T-helper 2 cell (primary cell): ENCODE measurements at places on chromosomes 5 and 9.

GRCh38 chr5:36264202-36264760 is 22.6 kb upstream of the NADK2 start:
- no peak for DNase-seq

- no peak for DNase-seq
Measured at GRCh38 chr9:36208521-36209253, 18.0 kb downstream of the CLTA start.

- no peak for DNase-seq
Measured at GRCh38 chr5:171629628-171630349, 155.8 kb upstream of the SMIM23 start.

DNA sequence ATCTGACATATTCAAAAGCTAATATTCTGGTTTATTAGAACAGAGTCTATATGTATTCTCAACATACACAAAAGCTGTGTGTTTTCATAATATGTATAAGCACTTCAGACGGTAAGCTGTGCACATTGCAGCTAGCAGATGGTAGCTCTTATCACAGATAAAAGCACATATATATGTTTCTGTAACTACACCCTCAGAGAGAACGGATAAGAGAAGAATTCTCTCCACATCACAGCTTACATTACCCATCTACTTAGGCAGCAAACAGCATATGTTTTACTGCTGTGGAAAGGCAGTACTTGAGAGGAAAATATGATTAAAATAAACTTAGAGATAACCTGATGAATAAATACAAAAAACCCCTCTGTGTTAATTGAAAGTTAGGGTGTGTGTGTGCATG is 450.9 kb upstream of the ZNF608 start:
- DNase-seq: no peak

GRCh38 chr9:100088202-100088601 is 10.6 kb downstream of the ERP44 start:
- DNase-seq: no peak

DNA sequence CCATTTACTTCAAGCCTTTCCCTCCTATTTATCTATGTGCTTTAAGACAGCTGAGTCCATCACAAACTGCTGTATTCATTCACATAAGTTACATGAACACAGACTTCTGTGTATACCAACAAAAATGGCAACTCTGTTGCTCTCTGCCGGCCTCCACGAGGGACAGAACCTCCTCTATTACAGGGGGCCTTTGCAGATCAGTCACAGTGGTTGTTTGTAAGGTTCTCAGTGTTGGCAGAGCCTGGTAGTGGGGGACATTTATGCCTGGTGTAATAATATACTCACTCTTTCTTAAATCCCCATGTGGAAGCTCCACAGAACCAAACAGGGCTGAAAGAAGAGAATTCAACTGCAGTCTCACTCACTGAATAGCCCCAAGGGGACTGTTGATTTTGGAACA is 76.5 kb downstream of the SLC1A1 start:
- no peak for DNase-seq

DNA sequence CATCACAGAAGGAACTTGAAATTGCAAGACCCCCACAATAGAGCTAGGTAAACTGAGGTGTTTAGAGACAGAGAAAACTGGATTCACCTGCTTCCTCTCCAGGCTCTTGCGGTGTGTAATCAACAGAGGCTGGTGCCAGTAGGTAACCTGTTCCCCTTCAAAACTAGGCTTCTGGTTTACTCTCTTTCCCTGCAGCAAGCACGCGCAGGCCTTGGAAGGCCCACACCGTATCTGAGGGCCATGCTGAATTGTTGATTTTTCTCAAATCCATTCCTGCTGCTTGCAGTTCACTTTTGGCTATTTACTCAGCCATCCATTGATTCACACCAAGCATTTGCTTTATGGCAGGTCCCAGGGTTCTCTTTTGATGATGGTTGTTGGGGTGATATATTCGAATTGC is 667 bp upstream of the FRRS1L start:
- no peak for DNase-seq

- DNase-seq: no peak
Measured at GRCh38 chr5:82334856-82335255, 56.7 kb upstream of the RPS23 start.

GRCh38 chr9:7094052-7094451 is 336.3 kb downstream of the KDM4C start:
- no peak for DNase-seq

GRCh38 chr5:167248257-167248656 is 1043.2 kb upstream of the WWC1 start:
- no peak for DNase-seq

GRCh38 chr5:37735649-37736347 is 104.0 kb downstream of the GDNF start:
- no peak for DNase-seq
